Amniotic epithelial cell (primary cell): ENCODE measurements at places on chromosomes 6 and 20.

DNA sequence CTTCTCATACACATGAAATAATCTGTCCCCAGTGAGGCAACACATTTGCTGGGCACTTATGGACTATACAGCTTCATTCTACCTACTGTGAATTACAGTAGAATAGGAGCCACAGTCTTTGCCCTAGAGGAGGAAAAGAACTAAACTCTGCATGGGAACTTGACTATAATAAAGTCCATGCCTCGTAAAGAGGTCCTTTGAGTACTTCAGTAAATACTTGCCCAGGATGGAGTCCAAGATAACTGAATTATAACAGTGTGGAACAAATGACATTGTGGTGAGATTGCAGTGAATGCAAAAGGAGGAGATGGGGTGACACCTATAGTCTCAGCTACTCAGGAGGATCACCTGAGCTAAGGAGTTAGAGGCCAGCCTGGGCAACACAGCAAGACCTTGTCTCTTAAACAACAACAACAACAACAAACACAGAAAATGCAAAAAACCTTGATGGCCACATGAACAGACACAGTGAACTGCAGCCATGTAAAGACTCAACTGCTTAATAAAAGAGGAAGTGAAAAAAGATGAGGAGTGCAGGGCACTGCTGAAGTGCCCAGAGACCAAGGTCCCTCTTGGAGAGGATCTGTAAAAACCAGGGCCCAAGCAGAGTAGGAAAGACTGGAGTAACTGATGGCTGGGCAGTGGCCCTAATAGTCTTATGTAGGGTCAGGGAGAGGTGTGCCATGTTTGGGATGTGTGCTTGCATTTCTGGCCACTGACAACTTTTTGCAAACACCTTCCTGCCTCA, 3.7 kb downstream of the MRPS18A start:
- no peak for DNase-seq

GRCh38 chr6:1179571-1180459, 132.1 kb upstream of the FOXQ1 start:
- no peak for DNase-seq

GRCh38 chr6:166466178-166467122, 83.7 kb upstream of the MPC1 start:
- DNase-seq: peak; percentile 92

GRCh38 chr20:62227977-62228958, 8.2 kb upstream of the HRH3 start:
- no peak for DNase-seq

- DNase-seq: peak; percentile 55
Measured at GRCh38 chr6:93799226-93799625, 379.9 kb upstream of the EPHA7 start.

- DNase-seq: no peak
Measured at GRCh38 chr20:34049897-34050695, 56.4 kb downstream of the RALY start.

DNA sequence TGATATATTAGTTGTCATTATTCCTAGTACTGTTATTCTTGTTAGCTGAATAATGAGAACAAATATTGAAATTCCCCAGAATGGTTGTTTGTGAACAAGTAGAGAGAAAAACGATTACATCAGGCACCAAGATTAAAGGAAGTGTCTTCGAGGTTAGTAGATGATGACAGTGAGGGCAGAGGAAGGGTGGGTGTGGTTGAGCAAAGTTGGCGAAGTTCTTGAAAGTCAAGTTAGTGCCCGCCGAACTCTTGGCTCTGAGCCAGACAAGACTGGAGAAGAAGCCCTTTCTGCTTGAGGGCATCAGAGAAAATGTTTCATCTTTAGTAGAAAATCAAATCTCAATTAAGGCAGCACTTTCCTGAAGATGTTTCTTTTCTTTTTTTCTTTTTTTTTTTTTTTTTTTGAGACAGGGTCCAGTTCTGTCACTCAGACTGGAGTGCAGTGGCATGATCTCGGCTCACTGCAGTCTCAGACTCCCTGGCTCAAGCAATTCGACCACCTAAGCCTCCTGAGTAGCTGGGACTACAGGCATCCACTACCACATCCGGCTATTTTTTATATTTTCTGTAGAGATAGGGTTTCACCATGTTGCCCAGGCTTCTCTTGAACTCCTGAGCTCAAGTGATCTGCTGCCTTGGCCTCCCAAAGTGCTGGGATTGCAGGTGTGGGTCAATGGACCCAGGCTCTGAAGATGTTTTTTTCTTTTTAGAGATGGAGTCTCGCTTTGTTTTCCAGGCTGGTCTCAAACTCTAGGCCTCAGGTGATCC, 77.1 kb downstream of the SGK1 start:
- no peak for DNase-seq

- DNase-seq: no peak
Measured at GRCh38 chr6:43943781-43944250, 173.8 kb downstream of the VEGFA start.

DNA sequence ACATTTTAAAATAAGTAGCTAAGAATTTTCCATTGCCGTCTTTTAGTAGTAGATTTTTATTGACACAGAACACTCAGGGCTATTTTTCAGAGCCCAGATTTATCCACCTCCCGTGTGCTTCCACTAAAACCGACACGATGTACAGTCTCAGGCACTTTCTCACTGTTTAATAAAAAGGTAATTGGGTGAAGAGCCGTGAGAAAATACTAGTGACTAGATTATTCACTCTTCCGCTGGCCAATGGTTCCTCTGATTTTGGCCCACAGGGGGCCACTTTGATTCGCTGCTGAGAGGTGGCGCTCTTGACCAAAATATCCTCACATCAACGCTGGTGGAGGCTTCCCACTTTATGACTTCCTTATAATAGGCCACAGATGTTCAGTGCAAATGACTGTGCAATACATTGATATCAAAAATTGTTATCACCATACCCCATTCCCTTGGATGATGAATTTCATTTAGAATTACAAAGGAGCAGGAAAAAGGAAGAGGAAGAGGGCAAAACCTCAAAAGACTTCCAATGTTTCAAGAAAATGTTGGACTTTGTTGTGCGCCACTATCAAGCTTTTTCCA, 12.3 kb upstream of the HDDC2 start:
- DNase-seq: peak; percentile 55

- no peak for DNase-seq
Measured at GRCh38 chr6:89148016-89148750, 2.3 kb downstream of the PM20D2 start.

- DNase-seq: no peak
Measured at GRCh38 chr6:13511913-13512717, 24.7 kb upstream of the GFOD1 start.

GRCh38 chr6:142045380-142046278, 87.1 kb upstream of the GJE1 start:
- DNase-seq: peak; percentile 63

- peak; percentile 14 for DNase-seq
Measured at GRCh38 chr20:35661053-35661452, 3.6 kb downstream of the CPNE1 start.

DNA sequence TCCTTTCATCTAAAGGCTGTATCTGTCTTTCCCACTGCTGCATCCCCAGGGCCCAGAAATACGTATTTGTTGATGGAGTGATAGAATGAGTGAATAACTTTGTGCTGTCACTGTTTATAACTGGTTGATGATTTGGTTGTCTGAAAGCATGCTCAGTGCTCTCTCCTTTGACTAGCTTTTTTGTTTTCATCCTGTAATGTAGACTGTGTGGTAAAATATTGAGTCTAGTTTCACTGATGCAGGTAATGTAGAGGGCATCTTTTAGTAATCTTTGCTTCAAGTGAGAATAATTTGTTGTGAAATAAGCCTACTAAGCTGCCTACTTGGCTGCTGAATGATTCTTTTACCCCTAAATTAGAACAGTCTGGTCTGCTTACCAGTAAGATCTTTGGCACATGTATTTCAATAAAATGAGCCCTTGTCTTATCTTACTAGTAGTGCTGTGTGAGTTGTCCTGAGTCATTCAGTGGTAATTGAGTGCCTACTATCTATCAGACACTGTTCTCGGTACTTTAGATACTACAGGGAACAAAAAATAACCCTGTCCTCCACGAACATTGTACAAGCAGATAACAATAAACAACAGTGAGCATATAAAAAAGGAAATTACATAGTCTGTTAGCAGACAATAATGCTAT, 39.9 kb downstream of the MAPK14 start:
- peak; percentile 79 for DNase-seq
